ENCODE measurements at places on chromosomes 5 and 9.

- DNase-seq, result no peak
Measured at GRCh38 chr5:156476678-156477077, 149.7 kb downstream of the SGCD start.

DNA sequence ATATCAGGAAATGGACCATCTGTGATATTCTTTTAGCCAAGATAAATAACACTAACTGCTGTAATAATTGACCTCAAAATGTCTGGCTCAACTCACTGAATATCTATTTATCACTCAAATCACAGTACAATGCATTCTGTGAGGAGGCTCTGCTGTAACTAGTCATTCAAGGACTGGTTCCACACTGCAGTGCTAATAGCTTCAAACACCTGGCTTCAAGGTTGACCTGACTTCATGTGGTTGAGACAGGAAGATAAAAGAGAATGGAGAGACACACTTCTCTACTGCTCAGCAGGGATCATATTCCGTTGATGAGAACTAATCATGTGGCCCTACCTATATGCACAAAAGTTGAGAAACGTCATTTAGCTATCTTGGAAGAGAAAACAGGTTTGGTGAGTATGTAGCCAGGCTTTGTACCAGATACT lies 3.4 kb upstream of the RHOBTB3 start:
- DNase-seq, result no peak

- no peak for DNase-seq
Measured at GRCh38 chr9:135303865-135304499, 175.6 kb upstream of the PPP1R26 start.

- DNase-seq, result no peak
Measured at GRCh38 chr5:122981846-122982245, 54.7 kb downstream of the PPIC start.

- DNase-seq, result no peak
Measured at GRCh38 chr5:57889558-57889957, 406.9 kb upstream of the ACTBL2 start.

DNA sequence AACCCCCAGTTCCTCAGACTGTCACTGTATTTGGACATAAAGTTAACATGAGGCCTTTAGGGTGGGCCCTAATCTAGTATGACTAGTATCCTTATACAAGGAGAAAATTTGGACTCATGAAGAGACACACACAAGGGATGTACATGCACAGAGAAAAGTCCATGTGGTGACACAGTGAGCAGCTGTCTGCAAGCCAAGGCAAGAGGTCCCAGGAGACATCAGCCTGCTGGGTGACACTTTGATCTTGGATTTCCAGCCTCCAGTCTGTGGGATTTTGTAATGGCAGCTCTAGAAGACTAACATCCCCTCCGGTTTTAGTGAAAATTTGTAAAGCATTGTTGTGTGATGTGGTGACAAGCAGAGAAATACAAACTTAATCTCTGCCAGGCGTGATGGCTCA lies 66.1 kb downstream of the RAI14 start:
- no peak for DNase-seq

DNA sequence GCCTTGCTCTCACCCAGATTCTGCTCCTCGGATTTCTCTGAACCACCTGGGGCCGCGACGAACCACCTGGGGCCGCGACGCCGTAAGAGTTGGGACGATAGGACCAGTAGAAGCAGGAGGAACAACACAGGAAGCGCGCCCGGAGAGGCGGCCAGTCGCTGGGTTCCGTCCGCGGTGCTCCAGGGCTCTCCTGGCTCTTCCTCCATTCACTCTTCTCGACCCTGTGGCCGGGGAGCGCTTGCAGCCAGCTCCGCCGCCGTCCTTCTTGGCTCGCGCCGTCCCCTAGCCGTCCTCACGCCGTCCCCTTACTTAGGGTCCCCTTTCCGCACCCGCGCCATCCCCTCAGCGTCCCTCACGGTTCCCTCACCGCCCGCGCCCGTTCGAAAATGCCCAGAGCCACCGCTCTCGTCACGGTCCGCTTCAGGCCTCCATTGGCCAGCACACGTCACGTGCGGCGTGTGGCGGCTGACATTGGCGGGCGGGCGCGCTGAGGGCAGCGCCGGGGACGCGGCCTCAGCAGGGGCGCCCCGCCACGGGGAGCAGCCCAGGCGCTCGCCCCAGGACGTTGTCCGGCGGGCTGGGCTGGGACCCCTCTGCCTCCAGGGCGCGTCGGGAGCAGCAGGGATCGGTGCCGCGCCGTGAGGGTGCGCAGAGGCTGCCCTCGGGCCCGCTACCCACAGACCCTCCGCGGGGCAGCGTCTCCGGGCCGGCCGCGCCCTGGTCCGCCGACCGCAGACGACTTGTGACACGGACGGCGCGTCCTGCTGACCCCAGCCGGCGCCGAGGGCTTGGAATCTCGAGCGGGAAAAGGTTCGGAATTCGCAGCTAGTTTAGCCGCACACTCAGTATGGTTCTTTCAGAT lies 53.7 kb upstream of the PTPDC1 start:
- DNase-seq, result peak; percentile 62

GRCh38 chr5:110048491-110048890 lies 358.8 kb downstream of the MAN2A1 start:
- DNase-seq, result no peak
